ENCODE measurements at places on chromosomes 3 and 15. TPM values are rescaled to one million over a fixed set of nuclear protein-coding genes. Genes with fewer than 3 reads are reported as not detected.

The ISL2 gene
- not detected for total RNA-seq

The CISH gene
- total RNA-seq = 0.46 TPM

The LSG1 gene
- total RNA-seq = 36.0 TPM

The ABHD17C gene
- 20.8 TPM for total RNA-seq

The CPEB1 gene
- 10.8 TPM for total RNA-seq
